CD4-positive, CD25-positive, alpha-beta regulatory T cell (primary cell): ENCODE measurements at places on chromosomes 1 and 21.

DNA sequence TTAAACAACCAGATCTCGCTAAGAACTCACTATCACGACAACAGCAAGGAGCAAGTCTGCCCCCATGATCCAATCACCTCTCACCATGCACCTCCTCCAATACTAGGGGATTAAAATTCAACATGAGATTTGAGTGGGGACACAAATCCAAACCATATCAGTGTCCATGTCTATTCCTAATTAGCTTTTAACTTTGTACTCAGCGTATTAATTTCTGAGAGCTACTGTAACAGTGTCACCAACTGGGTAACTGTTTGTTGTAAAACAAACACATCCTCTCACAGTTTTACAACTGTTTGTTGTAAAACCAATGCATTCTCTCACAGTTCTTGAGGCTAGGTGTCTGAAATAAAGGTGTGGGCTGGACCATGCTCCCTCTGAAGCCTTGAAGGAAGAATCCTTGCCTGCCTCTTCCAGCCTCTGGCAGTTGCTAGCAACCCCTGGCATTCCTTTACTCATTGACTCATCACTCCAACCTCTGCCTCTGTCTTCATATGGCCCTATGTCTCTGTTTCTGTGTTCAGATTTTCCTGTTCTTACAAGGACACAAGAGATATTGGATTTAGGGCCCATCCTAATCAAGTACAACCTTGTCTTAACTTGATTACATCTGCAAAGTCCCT lies 121.2 kb downstream of the LTN1 start:
- no peak for DNase-seq
- H3K27me3 ChIP-seq: no peaks in the 10 kb centered on the region
- no peak overlapping the region for H3K27ac ChIP-seq
- H3K36me3 ChIP-seq: peaks cover 39% of the 10 kb centered on the region

- no peak overlapping the region for H3K4me3 ChIP-seq
- DNase-seq: no peak
- H3K27ac ChIP-seq: no peak overlapping the region
- peaks cover 2% of the 10 kb centered on the region for H3K27me3 ChIP-seq
Measured at GRCh38 chr1:205950280-205950679, 7.0 kb upstream of the SLC26A9 start.

DNA sequence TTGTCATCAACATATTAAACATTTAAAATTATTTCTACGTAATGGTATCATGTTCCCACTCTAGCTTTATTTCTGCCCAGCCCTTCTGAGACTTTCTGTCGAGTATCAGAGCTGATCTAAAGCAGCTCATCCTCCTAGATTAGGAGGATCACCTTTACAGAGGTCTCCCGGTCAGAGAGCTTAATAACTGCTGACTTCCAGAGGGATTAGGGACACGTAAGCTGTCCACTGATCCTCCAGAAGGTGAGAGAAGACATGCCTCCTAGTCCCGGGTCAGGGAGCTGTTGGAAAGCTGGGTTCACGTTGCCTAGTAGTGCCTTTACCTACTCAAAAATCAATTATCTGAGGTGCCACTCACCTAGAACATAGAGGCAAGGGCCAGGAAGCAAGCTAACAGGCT lies 31.2 kb upstream of the NADK start:
- no peaks in the 10 kb centered on the region for H3K4me1 ChIP-seq
- H3K36me3 ChIP-seq: peaks cover 67% of the 10 kb centered on the region
- no peak for DNase-seq
- no peak overlapping the region for H3K27ac ChIP-seq
- no peak overlapping the region for H3K4me3 ChIP-seq

- H3K27me3 ChIP-seq: no peaks in the 10 kb centered on the region
- peaks cover 13% of the 10 kb centered on the region for H3K4me1 ChIP-seq
- DNase-seq: no peak
- H3K4me3 ChIP-seq: peak overlapping the region; percentile 38
Measured at GRCh38 chr1:113768916-113769600, 9.8 kb upstream of the PHTF1 start.

- no peak overlapping the region for H3K4me3 ChIP-seq
- no peak overlapping the region for H3K27ac ChIP-seq
- H3K27me3 ChIP-seq: no peaks in the 10 kb centered on the region
Measured at GRCh38 chr1:164641353-164641730, 82.4 kb downstream of the PBX1 start.

DNA sequence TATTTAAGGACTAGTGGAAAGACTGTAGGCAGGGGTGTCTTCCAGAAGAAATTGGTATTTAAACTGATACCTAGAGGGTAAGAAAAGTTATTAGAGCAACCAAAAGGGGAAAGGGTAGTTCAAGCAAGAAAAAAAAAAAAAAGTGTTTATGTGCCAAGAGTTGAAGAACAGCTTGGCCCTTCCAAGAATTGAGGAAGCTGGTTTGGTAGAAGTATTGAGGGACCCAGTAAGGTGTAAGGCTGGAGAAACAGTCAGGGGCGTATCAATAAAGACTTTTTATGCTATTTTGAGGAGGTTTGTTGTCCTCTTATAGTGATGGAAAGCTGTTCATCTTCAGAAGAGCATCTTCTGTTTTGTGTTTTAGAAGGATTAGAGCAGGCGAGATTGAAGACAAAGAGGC lies 108.3 kb downstream of the PTPRC start:
- H3K4me3 ChIP-seq: no peak overlapping the region
- H3K36me3 ChIP-seq: peaks cover 100% of the 10 kb centered on the region
- H3K4me1 ChIP-seq: peaks cover 14% of the 10 kb centered on the region
- H3K27me3 ChIP-seq: no peaks in the 10 kb centered on the region

- H3K4me1 ChIP-seq: no peaks in the 10 kb centered on the region
- no peak overlapping the region for H3K27ac ChIP-seq
- no peaks in the 10 kb centered on the region for H3K36me3 ChIP-seq
- no peak for DNase-seq
- H3K4me3 ChIP-seq: no peak overlapping the region
Measured at GRCh38 chr1:217569021-217569420, 61.9 kb downstream of the GPATCH2 start.
